Inflammatory macrophage treated with lipopolysaccharide for 1 hour (primary cell): ENCODE measurements at places on chromosomes 7 and 10.

- DNase-seq, result no peak
Observed at GRCh38 chr7:22983257-22983855, 30.6 kb downstream of the HYCC1 start.

DNA sequence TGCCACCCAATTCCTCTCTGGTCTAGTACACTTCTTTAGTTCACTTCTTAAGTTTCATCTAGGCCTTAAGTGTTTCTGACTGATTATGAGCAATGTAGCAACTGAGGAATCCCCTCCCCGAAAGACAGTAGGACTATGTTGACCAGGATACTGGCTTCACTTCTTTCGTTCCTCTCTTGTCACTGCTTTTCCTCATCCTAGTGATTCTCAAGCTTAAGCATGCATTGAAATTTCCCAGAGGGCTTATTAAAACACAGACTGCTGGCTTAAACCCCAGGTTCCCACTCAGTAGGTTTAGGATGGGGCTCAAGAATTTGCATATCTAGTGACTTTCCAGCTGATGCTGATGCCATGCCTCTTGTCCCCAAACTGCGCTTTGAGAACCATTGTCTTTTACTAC, 164.6 kb upstream of the WNT16 start:
- DNase-seq, result no peak

- DNase-seq, result no peak
Observed at GRCh38 chr10:103877861-103878260, 22.5 kb upstream of the SH3PXD2A start.

GRCh38 chr7:155604504-155604997, 39.9 kb upstream of the RBM33 start:
- no peak for DNase-seq

GRCh38 chr7:105806592-105807447, 69.6 kb downstream of the ATXN7L1 start:
- peak; percentile 66 for DNase-seq

DNA sequence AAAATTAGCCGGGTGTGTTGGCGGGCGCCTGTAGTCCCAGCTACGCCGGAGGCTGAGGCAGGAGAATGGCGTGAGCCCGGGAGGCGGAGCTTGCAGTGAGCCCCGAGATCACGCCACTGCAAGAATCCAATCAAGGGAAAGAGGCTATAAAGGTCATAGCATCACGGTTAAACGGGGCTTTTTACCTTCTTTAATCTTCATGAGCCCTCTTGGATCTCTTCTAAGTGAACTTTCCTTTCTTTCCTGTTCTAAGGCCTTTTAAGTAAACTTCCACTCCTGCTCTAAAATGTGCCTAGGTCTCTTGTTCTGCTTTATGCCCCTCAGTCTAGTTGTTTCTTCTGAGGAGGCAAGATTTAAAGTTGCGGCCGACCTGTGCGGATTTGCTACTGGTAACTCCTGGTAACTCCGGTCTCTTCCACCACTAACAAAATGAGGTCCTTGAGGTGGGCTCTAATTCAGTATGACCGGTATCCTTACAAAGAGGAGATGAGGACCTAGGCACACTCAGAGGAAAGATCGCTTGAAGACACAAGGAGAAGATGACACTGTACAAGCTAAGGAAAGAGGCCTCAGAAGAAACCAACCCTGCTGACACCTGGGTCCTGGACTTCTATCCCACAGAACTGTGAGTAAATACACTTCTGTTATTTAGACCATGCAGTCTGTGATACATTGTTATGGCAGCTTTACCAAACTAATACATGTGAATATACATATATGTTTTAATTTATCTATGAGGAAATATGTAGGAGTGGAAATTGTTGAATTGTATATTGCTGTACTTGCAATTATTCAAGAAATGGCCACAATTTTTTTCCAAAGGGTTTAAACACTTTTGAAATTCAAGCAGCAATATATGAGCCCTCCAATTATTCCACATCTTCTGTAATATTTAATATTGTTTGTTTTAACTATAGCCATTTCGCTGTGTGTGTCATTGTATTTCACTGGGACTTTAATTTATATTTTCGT, 331.5 kb upstream of the CNTNAP2 start:
- DNase-seq, result no peak

DNA sequence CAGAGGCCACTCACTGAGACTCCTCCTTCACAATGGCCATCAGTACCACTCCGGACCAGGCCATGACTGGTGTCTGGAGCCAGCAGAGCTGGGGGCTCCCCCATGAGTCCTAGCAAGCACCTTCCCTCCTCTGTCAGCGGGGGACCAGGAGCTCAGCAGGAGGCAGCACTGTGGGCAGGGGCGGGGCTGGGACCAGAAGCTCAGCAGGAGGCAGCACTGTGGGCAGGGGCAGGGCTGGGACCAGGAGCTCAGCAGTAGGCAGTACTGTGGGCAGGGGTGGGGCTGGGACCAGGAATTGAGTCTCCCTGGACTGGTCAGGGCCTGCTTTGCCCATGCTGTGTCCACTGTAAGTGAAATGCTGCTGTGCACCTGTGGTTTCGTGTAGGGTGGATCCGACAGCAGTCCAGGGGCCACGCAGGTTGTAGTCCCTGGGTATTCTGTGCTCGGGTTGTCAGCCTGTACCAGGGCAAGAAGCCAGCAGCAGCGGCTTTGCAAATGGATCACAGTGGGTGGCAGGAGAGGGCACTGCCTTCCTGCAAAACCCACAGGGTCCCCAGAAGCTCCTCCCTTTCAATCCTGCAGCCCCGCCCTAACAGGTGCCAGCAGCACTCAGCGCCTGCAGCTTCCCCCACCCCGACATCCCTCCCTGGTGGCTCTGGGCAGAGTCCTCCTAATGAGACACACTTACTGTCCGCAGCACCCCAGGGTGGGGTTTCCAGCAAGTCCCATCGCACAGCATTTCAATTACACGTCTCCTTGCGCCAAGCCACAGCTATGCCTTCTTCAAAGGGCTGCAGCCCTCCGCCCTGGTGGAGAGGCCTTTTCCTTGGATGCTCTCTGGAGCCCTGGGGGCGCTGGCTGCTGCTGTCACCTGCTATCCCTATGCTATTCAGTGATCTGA, 220.5 kb downstream of the TCERG1L start:
- DNase-seq, result no peak

GRCh38 chr10:132938472-132939339, 3.7 kb downstream of the CFAP46 start:
- peak; percentile 9 for DNase-seq

- DNase-seq, result no peak
Observed at GRCh38 chr7:94127026-94127425, 122.9 kb upstream of the BET1 start.

DNA sequence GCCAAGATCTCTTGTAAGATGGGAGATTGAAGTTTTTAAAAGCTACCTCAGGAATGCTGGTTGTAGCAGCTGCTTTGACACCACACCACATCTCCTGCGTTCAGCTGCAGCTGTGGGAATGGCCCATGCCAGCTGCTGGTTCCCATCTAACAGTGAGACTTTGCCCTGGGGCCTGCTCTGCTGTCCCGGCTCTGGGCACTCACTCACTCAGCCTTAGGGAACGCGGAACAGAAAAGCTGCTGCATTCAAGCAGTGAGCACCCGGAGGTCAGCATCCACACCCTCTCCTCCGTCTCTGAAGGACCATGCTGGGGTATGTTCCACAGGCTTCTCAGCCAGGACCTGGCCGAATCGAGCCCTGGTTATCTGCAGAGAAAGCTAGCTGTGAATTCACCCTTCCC, 197.1 kb upstream of the CXCL12 start:
- DNase-seq, result no peak

GRCh38 chr7:109261781-109262180, 692.1 kb downstream of the DNAJB9 start:
- no peak for DNase-seq

DNA sequence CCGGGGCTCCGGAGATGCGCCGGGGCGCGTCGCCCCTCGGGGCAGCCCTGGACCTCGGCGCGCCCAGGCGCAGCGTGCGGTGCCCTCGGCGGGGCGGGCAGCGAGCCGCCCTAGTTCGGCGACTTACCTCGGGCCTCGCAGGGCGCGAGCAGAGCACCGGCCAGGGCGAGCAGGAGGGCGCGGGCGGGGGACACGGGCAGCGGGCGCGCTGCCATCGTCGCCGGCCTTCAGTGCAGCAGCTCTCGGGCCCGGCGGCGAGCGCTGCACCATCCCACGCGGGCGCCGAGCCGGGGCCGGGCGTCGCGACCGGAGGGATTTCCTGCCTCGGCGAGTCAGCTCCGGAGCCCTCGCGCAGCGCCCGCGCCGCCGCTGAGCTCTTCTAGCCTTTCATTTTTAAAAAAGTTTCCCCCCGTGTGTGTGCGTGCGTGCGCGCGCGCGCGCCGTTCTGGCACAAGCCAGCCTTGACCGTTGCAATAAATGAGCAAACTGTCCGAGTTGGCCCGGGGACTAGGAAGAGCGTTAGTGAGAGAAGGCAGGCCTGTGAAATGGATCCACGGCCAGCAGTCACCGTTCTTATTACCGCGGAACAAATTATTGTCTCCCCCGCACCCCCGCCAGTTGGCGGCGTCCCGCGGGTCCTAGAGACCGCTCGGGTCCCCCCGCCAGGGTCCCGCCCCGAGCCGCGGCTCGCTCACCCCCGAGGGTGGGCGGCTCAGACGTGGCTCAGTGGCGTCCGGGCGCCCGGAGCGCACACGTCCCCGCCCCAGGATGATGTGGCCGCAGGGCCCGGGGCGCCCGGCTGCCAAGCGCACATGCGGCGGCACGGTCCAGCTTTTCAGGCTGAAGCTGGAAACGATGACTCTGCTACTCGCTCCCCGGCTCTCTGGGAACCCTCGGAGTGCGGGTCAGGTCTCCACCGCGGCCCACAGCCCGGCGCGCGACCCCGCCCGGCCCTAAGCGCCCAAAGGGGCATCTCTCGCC, at the start of gene ADAM12:
Gene ADAM12 (minus strand): TSS at position 547 of the 981 bp plus-strand sequence. CDS start 332 bp downstream, at position 215.
- peak; percentile 2 for DNase-seq

DNA sequence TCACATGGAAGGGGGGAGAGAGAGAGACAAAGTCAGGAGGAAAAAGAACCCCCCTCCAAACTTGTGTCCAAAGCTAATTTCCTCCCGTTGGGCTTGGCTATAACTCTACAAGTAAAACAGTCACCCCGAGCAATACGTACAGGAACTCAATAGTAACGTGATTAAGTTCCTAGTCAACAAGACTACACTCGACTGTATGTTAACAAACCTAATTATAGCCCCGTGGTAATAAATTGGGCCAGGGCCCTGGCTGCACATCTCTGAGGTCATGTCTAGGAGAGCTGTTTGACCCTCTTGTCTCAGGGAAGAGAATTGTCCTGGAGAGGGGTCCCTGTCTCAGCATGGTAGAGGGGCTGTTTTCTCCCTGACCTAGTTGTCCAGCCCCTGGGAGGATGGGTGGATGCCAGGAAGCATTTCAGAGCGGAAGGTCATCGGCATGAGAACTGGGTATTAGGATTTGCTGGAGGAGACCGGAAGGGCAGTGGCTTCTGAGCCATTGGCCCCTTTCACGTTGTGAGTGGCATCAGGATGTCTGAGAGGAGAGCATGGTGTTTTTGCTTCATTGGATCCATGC, 60.2 kb upstream of the COMTD1 start:
- DNase-seq, result no peak

DNA sequence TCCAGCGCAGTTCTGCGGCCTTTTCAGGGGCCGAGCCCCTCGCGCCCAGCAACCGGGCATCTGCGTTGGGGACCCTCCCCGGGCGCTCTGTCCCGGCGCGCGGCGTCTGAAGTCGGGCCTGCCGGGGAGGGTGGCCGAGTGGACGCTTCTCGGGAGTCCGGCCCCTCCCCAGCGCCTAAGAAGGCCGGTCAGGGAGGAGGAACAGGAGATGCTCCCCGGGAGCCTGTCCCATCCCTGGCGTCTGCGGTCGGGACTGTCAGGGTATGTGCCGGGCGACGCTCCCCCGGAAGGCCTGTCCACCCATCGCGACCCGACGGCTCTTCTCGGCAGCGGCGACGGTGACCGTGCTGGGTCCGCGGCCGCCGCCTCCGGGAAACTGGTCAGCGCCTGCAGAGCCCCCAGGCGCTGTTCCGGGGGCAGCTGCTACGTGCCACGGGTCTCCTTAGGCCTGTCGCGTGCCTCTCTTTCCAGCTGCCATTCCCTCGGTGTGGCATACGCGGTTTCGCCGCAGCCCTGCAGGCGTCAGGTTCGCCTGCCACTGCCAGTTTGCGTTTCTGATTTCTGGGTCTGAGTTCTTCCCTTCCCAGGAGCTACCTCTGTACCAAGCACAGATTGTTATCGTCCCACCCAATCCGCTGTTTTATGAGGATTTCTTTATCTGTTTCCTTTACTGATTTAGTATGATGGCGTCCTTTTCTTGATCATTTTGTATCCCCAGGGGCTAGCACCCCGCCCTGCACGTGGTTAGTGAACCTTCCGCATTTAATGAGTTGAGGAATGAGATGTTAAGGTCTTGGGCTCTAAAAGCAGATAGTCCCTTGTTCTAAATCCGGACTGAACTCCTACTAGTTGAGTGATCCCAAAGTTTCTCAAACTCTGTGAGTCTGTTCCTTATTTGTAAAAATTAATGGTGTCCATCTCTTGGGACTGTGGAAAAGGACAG, 782 bp downstream of the IFIT5 start:
- peak; percentile 61 for DNase-seq

GRCh38 chr10:17109046-17109445, 20.6 kb downstream of the CUBN start:
- peak; percentile 12 for DNase-seq

GRCh38 chr7:90645784-90646183, 49.7 kb downstream of the CDK14 start:
- no peak for DNase-seq

DNA sequence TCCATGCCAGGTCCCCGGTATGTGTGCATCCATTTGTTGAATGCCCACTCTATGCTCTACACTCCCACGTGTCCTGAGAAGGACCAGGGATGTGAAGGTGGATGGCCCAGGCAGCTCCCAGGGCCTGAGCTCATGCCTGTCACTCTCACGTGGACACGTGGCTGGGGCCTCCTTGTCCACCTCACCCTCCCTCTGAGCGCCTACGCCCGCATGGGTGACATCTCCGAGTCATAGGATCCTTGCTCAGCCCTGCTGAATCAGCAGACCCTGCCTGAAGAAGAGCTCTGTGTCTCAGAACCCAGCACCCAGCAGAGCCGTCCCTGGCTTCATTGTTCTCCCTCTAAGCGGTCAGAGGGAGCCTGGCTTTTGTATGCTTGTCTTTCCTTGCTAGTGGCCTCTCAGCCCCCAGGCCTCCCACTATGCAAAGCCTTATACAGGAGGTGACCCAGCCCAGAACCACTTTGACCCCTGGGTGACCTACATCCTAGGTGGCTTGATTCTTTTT, 107.9 kb upstream of the PPIF start:
- DNase-seq, result peak; percentile 93

- no peak for DNase-seq
Observed at GRCh38 chr10:2964632-2965296, 102.6 kb upstream of the PFKP start.

DNA sequence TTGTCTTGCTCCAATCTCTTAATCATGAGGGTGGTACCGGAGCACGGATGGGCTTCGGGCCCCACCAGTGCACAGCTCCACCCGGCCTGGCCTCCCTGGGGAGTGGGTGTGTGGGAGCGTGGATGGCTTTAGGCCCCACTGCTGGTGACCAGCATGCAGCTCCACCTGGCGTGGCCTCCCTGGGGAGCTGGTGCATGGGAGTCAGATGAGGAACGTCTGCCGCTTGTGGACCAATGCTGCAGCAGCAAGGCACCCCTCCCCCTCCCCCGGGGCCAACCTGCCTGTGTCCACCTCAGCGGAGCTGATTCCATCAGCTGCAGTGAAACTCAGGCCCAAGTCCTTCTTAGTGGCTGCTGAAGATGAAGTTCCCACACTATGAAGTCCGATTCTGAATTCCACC, 511.4 kb downstream of the PTPRN2 start:
- DNase-seq, result no peak

- peak; percentile 38 for DNase-seq
Observed at GRCh38 chr10:132570771-132571649, 33.4 kb downstream of the INPP5A start.
